ENCODE measurements at places on chromosomes 1 and 21.

GRCh38 chr1:245277276-245277675 is 122.5 kb downstream of the KIF26B start:
- no peak for DNase-seq

- DNase-seq: no peak
Measured at GRCh38 chr1:61457526-61458040, 267.4 kb downstream of the TM2D1 start.

- no peak for DNase-seq
Measured at GRCh38 chr1:36285443-36286101, 20.6 kb upstream of the SH3D21 start.

DNA sequence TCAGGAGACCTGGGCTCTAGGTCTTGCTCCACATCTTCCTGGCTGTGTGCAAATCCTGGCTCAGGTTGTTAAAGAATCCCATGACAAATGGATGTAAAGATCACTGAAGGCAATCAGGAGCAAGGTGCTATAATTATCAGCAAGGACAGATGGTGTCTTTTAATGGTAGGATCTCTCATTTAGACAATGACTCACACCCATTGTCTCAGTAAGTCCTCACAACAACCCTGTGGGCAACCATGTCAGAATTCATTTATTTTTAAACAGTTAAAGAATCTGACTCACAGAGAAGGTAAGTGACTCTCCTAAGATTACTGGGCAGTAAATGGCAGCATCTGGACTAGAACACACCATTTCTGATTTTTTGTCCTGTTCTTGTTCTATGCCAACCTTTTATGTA is 32.8 kb downstream of the RNASEL start:
- no peak for DNase-seq

- no peak for DNase-seq
Measured at GRCh38 chr1:232454227-232454886, 175.6 kb downstream of the SIPA1L2 start.

- DNase-seq: peak; percentile 25
Measured at GRCh38 chr1:25037174-25038074, 107.3 kb upstream of the RUNX3 start.

GRCh38 chr1:55861676-55862340 is 646.6 kb upstream of the USP24 start:
- no peak for DNase-seq

DNA sequence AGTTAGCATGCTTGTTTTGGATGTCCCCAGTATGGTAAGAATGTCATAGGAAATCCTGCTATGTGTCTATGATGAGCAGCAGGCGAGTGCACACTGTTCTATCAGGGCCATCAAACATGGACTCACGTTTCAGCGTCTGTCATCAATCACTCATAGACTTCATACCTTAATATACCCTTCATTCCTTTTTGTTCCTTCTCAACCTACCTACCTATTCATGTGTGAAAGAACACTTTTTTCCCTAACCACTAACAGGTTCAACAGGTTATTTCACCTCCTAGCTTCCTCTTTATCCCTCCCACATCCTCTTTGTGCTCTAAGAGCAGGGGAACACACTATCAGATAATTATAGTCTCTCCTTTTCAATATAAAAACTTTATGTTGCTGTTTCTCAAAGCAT is 300.6 kb downstream of the TM2D1 start:
- no peak for DNase-seq

- no peak for DNase-seq
Measured at GRCh38 chr1:42128499-42128898, 24.7 kb upstream of the GUCA2B start.

- no peak for DNase-seq
Measured at GRCh38 chr1:36176106-36176949, 20.4 kb downstream of the MAP7D1 start.

- no peak for DNase-seq
Measured at GRCh38 chr1:215651867-215652266, 84.8 kb downstream of the KCTD3 start.

DNA sequence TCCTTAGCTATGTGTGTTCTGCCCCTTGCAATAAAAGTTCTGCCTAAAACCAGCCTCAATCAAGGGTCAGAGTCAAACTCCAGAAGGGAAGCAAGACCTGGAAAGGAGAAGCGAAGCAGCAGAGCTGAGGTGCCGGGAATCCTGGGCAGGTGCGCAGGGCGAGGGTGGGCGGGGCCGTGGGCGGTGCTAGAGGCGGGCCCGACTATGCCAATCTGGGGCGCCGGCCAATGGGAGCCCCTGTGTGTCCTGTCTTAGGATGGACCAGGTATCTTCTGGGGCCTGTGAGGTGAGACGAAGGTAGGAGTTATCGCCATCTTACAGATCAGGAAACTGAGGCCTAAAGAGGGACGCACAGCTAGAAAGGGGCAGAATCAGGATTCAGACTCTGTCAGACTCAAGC is 120.3 kb downstream of the PTPRU start:
- DNase-seq: no peak

DNA sequence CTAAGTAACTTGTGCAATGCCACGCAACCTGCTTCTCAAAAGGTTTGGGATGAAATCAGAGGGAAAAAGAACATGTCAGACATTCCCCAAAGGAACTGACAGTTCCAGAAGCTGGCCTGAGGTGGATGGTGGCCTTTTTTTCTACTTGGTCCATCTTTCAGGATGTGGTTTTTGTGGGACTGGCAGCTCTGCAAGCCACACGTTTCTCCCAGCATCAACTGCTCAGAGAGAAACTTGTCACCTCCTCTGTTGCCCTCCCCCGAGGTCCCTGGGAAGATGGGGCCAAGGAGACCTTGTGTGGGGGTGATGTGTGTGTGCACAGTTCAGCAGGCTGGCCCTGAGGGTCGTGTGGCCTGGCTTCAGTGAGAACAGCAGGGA is 2.5 kb upstream of the DHRS3 start:
- no peak for DNase-seq

- no peak for DNase-seq
Measured at GRCh38 chr1:95321531-95321930, 87.5 kb downstream of the RWDD3 start.

- DNase-seq: no peak
Measured at GRCh38 chr1:1987142-1987510, 16.5 kb downstream of the CFAP74 start.

- no peak for DNase-seq
Measured at GRCh38 chr1:56235909-56236510, 343.4 kb downstream of the PLPP3 start.

GRCh38 chr21:46157987-46158451 is 2.6 kb upstream of the FTCD start:
- DNase-seq: no peak

DNA sequence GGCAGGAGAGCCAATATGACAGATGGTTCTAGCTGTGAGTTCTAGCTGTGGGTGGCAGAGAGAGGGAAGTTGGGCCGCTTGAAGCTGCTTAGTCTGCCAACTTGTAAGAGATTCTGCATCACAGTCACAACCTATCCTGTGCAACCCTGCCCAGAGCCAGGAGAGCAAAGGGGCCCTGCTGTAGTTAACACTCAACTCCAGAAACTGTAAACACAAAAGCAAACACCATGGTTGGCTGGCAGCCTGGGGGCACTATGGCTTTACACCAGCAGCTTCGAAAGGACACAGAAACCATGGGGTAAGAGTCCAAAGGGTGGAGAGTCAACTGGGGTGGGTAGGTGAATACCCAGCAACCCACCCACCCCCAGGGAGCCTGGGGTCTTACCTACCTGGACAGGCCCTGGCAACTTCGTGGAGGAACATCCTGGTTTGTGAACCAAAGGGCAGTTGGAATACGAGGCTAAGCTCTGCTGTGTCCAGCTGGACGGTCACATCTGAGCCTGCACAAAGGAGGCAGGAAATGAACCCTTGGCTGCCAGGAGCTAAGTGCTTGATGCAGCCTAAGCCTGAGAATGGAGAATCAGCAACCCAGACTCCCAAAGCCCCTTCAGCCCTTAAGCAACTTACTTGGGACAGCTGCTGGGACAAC is 6.4 kb downstream of the INPP5B start:
- no peak for DNase-seq

- DNase-seq: no peak
Measured at GRCh38 chr1:99782397-99782796, 16.0 kb upstream of the FRRS1 start.

DNA sequence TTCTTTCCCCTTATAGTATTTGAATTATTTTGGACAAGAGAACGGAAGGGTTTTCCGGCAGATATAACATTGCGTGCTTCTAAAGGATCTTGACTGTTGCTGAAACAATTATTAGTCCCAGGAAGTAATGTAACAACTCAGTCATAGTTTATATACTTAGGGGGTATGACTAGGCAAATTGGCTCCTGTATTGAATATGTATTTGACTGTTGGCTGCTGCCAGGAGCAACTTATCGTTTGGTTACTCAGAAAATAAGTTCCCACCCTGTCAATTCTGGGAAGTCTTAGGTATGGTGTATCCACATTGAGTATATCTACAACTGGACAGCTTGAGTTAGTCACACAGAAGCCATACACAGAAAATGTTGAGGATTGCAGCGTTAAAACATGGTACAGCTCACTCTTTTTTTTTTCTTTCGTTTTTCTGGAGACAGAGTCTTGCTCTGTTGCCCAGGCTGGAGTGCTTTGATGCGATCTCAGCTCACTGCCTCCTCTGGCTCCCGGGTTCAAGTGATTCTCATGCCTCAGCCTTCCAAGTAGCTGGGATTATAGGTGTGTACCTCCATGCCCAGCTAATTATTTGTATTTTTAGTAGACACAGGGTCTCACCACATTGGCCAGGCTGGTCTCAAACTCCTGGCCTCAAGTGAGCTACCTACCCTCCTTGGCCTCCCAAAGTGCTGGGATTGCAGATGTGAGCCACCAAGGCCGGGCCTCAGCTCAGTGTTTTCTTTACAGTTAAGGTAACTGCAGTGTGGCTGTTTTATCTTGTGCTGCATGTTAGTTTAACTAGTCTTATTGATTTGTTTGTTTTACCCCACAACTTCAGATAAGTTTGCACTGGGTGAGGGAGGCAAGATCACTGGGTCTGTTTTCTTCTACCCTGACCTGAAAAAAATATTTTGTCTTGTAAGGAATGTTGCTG is 10.2 kb downstream of the SMAP2 start:
- DNase-seq: no peak

DNA sequence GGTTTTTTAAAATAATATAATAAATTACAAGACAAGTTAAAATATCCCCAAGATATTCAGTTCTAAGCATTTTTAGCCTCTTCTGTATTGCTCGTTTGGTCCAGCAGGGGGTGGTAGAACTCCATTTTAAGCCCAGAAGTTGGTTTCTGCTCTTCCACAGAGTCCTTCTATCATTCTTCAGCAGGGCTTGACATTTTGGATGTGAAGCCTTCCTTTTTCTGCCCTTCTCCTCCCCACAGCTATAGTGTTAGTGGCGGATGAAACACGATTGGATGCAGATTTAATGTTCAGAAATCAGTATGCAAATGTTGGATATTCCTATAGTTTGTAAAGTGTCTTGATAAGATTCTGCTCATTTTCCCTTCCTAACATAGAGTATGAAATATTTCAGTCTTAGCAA is 1.4 kb downstream of the NCAM2 start:
- no peak for DNase-seq

- DNase-seq: no peak
Measured at GRCh38 chr1:58857680-58858673, 74.1 kb upstream of the JUN start.

DNA sequence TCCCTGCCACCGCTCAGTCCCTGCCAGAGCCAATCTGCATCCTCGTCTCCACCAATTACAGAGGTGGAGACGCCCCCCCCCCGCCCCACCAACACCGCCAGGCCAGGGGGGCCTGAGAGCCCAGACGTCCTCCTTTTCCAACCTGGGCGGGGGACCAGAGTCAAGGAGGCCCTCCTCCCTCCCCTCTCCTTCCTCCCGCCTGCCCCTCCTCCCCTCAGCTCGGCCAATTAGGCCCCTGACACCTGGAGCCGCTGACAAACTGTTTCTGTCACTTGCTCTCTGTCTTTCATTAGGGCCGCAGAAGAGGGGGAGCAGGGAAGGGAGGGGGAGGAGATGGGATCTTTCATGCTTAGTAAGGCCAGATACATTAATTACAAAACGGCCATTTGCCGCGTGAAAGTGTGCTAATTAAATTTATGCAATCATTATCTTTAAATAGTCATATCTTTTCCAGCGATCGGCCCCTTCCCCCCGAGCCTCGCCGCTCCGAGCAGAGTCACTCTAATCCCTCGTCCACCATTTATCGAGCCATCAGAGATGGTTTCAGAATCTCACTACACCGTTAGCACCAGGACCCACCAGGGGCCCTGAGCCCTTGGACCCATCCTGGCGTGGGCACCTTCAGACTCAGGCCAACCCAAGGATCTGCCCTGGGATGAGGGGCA is 94.7 kb downstream of the PAX7 start:
- no peak for DNase-seq

DNA sequence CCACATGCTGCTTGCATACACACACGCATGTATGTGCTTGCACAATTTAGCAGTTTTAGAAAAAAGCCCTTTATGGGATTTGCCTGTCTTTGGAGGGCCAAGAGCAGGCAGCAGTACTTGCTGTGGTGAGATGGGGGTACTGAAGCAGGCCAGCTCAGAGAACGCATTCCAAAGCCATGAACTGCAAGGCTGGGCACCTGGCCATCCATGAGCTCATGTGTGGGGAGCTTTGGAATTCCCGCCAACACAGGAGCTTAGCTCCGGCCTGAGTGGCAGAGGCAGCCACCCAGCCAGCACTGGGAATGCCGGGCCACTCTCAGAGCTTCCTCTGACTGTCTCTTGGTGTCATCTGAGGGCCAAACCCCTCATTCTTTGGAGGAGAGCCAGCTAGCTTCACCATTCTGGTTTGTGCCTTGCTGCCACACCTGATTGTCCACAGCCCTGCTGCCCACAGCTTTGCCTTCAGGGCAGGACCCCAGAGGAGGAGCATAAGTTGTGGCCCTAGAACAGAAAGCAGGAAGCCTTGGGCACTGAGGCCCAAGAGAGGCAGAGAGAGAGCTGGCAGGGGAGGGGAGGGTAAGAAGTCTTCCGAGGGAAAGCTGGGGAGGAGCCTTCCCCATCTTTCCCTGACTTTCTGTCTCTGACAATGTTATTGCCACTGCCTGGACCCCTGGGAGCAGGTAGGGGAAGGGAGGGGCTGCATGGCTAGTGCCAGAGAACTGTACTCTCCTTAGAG is 92.1 kb upstream of the POU3F1 start:
- DNase-seq: no peak

- no peak for DNase-seq
Measured at GRCh38 chr1:227094249-227094966, 154.3 kb downstream of the COQ8A start.

GRCh38 chr1:114155706-114156105 is 2.0 kb upstream of the SYT6 start:
- no peak for DNase-seq

GRCh38 chr1:3141129-3141528 is 72.1 kb downstream of the PRDM16 start:
- DNase-seq: no peak

- no peak for DNase-seq
Measured at GRCh38 chr1:240134596-240134995, 42.9 kb downstream of the FMN2 start.

DNA sequence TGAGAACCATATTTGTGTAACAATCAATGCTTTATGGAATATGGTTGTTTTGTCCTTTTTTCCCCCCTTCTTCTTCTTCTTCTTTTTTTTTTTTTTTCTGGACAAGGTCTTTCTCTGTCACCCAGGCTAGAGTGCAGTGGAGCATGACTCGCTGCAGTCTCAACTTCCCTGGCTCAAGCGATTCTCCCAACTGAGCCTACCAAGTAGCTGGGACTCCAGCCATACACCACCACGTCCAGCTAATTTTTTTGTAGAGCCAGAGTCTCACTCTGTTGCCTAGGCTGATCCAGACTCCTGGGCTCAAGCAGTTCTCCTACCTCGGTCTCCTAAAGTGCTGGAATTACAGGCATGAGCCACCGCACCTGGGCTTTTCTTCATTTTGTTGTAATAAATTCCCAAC is 86.7 kb downstream of the FMN2 start:
- no peak for DNase-seq

- DNase-seq: no peak
Measured at GRCh38 chr21:41251961-41252642, 64.5 kb upstream of the FAM3B start.

- DNase-seq: no peak
Measured at GRCh38 chr21:35614396-35614921, 445.9 kb downstream of the SETD4 start.
